NCI-H2171 (cell line): ENCODE measurements at places on chromosomes 5 and 9.

DNA sequence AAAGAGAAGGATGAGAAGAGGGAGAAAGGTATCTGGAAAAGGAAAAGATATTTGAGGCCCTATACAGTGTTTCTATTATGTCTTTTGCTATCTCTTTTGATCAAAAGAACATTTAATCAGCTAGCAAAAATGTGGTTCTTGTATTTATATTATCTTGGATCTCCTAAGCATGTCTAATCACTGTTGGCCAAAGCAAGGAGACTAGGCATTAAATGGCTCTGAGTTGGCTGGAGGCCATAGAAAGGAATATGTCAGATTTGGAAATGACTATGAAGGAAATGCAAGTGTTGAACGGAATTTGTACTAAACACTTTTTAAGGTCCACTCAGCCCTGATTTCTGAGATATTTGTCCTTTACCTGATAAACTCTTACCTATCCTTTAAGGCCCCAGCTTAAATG, 22.4 kb upstream of the THG1L start:
- no peak for DNase-seq

DNA sequence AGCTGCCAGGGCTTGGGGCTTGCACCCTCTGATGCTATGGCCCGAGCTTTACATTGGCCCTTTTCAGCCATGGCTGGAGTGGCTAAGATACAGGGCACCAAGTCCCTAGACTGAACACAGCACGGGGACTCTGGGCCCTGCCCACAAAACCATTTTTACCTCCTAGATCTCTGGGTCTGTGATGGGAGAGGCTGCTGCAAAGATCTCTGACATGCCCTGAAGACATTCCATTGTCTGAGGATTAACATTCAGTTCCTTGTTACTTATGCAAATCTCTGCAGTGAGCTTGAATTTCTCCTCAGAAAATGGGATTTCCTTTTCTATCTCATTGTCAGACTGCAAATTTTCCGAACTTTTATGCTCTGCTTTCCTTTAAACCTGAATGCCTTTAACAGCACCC, 337.0 kb upstream of the SMC2 start:
- no peak for DNase-seq

DNA sequence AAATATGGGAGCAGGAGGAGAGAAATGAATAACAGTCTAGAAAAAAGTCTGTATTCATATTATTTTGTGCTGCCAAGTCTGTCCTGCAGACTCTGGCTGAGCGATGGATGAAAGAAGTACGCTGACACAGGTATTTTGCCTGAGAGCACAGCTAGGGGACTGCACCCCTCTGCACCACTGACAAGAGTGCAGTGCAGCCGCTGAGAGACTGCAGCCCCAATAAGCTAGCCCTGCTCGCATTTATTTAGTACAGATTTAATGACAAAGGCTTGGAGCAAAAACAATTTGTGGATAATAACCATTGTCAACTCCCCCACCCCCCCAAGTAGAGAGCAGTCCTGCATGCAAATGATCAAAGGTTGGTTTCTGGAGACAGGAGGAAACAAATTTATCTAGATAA, 13.3 kb upstream of the MRPS30 start:
- no peak for DNase-seq

DNA sequence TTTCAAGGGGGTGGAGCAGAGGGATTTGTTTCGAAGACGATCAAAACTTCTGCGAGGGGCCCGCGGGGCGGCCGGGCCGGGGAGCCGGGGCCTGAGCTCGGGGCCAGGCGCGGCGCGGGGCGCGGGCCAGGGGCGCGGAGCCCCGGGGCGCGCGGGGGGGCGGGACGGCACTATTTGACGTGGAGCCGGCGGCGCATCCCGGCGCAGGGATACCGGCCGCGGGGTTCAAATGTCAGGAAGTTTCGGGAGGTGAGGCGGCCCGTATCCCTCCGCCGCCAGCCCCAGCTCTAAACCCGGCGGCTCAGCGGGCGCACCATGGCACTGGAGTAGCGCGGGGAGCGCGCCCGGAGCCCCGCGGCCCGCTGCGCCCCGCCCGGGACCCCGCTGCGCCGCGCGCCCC, at the start of gene LMX1B:
Gene LMX1B (plus strand): TSS at position 278 of the 400 bp plus-strand sequence. CDS start 522 bp downstream, outside the sequence.
- peak; percentile 56 for DNase-seq

DNA sequence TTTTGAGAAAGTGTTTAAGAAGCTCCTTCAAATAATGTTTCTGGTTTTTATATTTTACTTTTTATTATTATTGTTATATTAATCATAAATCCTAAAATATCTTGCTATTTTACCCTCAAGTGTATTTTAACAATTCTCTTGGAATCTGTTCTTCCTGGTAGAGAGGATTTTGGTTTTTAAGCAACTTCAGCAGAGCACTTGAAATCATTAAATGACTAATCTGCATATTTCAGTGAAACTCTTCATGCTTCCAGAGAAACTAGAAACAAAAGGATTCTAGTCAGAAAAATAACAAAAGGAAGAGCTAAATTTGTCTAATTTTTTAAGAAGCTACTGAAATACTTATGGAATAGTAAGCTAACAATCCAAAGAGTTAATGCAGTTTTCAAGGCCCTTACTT, 1057.3 kb downstream of the TLE1 start:
- no peak for DNase-seq

GRCh38 chr5:84260140-84260539, 124.5 kb downstream of the EDIL3 start:
- DNase-seq: no peak

GRCh38 chr9:93634311-93635185, 58.2 kb downstream of the PHF2 start:
- no peak for DNase-seq

DNA sequence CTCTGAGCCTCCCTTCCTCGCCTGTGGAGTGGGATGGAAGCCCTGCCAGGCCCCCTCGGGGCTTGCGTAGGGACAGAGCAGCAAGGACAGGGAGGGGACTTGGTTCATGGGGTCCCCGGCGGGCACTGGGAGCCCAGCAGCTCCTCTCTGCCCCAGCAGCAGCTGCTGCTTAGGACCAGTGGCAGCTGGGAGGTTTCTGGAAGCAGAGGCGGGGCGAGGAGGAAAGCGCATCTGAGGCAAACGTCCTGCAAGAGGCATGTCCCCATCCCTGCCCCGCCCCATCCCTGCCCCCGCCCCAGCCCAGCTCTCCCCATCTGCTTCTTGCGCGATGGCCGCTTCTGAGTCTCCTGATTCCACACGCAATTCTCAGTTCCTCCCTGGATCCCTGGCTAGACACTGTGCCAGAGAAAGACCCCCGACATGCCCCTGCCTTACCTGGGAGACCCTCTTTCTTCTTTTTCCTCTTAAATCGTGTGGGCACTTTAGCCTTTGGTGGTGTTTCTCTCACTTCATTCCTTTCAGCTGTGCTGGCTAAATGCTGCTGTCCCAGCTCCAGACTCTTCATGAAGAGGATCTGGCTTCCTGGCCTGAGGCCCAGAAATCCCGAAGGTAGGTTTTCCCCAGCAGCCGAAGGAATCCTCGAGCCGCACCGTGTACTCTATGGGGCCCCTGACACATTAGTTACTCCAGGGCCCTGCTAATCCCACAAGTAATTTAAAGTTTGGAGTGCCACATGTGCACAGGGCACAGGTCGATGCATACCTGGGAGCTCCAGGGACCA, 4.4 kb upstream of the OR2S2 start:
- DNase-seq: no peak

DNA sequence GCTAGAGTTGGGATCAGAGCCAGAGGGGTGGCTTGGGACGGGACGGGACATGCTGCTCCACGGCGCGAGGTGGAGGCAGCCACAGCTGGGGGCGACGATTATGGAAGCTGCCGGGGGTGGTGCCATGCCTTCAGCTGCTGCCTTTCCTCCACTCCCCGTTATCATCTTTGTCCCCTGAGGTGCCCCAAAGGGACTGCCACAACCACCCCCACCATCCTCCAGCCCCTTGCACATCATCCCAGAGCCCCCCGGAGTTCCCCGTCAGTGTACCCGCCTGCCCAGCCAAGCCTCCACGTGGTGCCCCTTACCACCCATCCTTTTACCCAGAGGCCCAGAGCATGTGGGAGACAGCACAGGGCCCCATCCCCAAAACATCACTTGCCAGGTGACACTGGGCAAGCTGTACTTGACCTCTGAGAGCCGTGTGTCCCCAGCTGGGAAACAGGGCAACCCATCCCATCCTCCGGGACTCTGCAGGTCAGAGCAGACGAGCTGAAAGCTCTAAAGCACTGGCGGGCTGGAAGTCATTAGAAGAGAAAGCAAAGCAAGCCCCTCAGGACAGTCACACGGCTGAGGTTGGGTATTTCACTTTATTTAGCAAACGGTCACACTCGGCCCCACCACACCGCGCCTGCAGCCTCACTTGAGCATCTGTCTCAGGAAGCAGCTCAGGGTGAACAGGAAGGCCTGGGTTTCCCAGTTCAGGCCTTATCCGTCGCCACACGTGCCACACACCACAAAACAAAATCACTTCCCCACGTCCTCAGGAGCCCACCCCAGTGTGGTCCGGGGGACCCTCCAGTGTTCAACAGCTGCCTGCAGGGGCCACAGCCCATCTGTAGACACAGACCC, 19.5 kb upstream of the MXD3 start:
- no peak for DNase-seq

DNA sequence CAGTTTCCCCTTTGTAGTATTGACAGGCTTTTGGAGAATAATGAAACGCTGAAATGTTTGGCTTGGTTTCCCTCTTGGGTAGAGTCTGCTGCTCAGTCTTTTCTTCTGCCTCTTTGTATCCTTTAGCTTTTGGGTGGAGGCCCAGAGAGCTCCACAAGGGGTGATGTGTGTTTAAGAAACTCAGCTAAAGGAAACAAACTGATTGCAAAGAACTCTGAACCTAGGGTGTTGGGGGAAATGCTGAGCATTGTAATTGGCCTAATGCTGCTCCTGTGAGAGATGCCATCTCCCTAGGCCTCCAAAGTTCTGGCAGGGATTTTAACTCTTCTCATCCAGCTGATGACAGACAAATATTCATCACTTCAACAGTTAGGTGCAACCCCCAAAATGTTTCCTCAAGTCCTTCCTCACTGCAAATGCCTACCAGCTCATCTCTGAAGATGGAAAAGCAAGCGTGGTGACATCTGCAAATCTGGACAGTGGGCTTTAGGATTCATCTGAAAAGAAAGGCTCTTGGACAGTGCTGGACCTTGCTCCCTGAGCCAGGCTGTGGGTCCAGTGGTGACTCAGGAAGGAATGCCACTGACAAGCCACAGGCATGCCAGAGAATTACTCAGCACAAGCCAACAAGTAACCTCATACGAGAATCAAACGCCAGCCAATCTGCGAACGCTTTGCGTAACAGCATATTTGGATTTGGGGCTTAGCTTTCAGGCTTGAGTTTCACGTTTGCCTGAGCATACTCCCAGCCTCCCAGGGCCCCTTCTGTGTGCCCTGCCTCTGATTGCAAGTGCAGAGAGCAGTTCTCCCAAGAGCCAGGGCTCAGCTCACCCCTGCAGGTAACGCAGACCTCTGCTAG, 30.5 kb upstream of the ZSWIM6 start:
- no peak for DNase-seq

DNA sequence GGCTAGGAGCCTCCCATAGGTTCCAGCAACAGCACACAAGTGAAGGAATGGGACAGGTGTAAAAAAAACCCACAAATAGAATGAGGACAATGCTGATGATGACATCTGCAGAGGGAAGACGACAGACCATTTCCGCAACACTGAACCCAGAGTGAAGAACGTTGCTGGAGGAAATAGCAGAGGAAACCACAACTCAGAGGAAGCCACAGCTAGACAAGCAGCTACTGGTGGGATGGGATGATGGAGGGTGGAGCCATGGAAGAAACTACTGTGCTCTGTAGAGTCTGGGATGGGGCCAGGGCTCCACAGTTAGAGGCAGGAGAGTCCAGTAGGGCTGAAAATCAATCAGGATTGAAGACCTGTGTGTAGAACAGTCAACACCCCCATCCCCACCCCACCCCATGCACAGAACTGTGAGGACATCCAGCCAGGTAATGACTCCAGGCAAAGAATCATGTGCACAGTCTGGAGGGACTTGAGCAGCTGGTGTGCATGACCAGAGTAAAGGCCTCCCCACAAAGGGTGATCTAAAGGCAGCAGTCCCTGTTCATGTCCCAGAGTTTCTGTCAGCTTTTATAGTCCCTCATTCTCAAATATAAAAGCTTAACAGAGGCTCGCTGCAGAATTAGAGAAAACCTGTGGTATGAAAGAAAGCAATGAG, 65.2 kb upstream of the SPIN1 start:
- DNase-seq: no peak

- DNase-seq: no peak
Observed at GRCh38 chr5:74075501-74076484, 449.8 kb downstream of the ARHGEF28 start.

DNA sequence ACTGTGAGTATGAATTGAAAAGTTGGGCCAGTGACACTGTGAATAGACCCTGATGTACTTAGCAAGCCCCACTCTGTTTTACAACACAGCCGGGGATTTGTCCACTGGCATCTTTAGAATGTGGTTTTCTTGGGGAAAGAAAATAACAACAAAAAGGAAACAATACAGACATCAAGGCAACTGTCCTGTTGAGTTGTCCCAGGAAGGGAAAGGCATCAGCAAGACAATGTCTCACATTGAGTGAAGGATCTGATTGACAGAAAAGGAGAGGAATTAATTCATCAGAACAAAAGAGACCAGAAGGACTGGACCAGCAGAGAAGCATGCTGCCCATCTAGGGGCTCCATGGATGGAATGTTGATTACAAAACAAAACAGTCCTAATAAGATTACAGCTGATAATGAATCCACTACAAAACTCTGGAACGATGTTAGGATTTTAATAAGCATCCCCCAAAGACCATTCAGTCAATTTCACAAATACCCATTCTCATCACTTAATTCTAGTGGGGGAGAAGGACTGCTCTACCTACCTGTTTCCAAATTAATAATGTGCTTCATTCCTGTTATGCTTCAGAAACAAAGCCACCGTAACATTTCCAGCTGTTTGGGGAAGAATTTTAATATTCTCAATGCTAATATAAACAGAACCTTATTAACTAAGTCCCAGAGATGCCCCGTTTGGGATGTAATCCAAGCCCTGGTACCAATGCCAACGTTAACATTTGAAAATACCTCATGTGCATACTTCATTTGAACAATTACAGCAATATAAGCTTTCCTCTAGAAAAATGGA, 298.0 kb downstream of the SPOCK1 start:
- no peak for DNase-seq

DNA sequence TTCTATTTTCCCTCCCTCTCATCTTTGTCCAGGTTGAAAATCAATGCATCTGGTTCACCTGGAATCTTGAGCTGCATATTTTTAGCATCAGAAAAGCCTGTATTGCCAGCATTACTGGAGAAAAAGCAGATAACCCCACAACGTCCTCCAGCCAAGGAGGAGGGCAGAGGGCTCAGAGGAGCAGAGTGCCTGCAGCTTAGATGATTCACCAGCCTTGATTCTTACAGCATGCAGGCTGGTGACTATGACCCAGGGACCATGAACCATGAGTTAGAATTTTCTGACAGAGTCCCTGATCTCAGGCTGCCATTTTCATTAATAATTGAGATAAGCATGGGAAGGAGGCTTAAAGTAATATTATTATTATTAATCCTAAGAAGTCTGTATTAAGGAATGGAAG, 278.2 kb downstream of the BRINP1 start:
- DNase-seq: no peak

- DNase-seq: no peak
Observed at GRCh38 chr5:149550594-149551226, 529 bp downstream of the CSNK1A1 start.

- DNase-seq: no peak
Observed at GRCh38 chr5:132389585-132390286, 20.2 kb downstream of the SLC22A5 start.

GRCh38 chr5:151154931-151155774, 2.4 kb downstream of the ANXA6 start:
- no peak for DNase-seq
